ENCODE measurements at places on chromosomes 4 and X.

DNA sequence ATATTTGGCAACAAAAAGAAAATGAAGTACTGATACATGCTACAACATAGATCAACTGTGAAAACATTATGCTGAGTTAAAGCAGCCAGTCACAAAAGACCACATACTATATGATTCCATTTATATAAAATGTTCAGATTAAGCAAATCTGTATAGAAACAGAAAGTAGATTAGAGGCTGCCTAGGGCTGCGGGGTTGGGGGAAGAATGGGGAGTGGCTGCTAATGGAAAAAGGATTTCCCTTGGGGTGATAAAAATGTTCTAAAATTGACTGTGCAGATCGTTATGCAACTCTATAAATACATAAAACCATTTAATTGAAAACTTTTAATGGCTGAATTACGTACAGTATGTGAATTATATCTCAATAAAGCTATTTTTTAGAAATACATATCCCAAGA lies 46.8 kb downstream of the NEK1 start:
- DNase-seq = no peak

DNA sequence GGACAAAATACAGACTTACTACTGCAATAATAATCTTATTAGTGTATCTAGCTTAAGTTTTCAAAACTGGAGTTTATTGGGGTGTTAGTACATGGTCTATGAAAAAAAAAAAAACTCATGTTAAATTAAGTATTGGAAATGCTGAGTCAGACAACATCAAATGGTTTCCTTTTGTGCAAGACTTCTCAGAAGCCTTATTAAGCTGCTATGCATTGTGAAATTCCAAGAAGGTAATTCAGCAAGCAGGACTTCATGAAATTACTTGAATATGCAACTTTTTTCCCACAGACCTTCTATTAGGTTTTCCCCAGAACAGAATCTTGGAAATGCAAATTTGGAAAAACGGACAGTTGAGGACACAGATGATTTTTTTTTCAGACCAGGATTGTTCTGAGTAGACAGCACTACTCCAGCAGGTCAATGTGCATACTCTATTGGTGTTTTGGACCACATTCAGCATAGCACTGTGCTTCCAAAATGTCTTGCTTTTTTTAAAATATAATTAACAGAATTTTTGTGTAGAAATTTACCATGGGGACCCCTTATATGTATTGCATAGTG lies 568.8 kb upstream of the TENM3 start:
- no peak for DNase-seq

- DNase-seq = no peak
Observed at GRCh38 chrX:1031521-1032430, 180.7 kb downstream of the CRLF2 start.

- DNase-seq = no peak
Observed at GRCh38 chr4:121706595-121707021, 9.8 kb upstream of the ANXA5 start.

DNA sequence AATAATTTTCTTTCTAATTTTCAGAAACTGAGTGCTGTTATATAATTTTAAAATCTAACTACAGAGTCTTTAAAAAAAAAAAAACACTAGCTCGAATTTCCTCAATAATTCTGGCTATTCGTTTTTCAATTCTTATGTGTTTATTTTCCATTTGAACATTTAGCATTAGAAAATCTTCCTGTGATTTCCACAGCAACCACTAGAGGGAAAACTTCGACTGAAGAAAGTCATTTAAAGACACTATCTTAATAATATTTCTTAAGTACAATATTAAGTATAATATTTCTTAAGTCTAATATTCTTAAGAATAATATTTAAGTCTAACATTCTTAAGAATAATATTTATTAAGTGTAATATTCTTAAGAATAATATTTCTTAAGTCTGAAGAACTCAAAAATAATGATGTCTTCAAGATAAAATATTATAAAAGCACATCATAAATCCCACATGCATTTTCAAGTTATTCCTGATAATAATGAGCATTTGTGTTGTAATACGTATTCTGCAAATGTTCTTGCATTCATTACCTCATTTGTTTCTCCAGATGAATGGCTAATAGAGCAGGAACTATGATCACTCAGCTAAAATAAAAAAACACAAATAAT lies 118.4 kb upstream of the WDR17 start:
- DNase-seq = no peak

GRCh38 chr4:122827879-122828601 lies 1.4 kb downstream of the FGF2 start:
- no peak for DNase-seq

DNA sequence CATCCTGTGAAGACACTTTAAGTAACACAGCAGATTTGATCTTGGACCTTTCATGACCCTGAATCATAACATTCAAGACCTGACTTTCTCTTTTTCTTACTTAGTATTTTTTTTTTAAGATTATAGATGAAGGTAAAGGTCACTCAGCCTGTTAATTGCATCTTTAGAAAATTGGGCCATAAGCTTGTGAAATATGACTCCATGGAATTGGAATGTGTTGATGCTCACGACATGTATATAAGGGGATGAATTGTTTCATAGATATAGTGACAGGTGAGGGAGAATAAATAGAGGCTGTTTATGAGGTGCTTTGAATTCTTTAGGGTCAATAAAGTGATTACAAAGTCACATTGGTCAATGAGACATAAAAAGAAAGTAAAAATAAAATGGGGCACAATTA lies 27.7 kb upstream of the HS3ST1 start:
- DNase-seq = no peak

- no peak for DNase-seq
Observed at GRCh38 chr4:189874591-189874990, 66.1 kb upstream of the FRG1 start.

GRCh38 chr4:105147016-105147552 lies 408 bp downstream of the TET2 start:
- DNase-seq = no peak

DNA sequence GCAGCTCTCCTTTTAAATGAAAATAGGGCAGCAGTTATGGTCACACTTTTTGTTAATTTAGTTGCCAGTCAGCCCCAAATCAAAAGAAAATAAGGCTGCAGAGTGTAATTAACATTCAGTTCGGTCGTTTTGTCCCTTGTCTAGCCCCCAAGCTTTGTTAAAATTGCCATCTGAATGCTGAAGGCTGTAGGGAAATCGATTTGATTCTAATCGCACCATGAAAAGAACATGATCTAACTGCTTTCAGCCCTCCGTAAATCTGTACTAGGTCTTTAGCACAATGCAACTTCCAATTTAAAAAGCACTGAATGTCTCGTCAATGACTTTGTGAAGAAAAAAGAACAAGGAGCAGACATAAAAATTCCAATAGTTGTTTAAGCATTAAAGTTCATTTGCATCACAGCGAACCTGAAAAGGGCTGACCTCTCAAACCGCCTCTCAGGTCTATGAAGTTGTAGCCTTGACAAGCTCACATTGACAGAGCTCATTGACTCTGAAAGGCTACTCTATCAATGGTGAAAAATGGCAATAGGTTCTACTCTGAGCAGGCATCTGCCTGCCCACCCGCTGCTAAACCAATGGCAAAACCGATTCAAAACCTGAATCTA lies 48.9 kb downstream of the CHIC2 start:
- DNase-seq = no peak

GRCh38 chrX:69505772-69506616 lies 1.9 kb downstream of the NALF2 start:
- no peak for DNase-seq

GRCh38 chrX:154307202-154307601 lies 11.6 kb downstream of the TKTL1 start:
- DNase-seq = no peak

- no peak for DNase-seq
Observed at GRCh38 chr4:170058826-170059225, 30.9 kb downstream of the AADAT start.

- DNase-seq = peak; percentile 40
Observed at GRCh38 chrX:147912093-147912801, 528 bp downstream of the FMR1 start.

DNA sequence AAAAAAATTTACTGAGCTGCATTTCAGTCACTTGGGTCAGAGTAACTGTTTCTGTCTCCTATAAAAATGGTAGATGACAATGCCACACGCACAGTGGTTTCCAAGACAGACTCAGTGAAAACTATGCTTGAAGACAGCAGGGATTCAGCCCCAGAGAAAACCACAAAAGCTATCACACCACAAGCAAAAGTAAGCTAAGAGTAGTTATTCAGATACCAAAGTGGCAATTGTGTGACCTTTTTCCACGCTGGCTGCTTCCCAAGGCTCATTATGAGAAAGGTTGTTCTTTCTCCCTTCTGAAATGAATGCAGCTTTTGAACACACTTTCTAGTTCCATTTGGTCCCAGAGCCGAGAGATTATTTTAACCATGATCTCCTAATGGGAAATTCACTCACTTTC lies 46.4 kb upstream of the GPM6B start:
- DNase-seq = no peak

GRCh38 chr4:8391972-8392371 lies 48.6 kb downstream of the ACOX3 start:
- no peak for DNase-seq

DNA sequence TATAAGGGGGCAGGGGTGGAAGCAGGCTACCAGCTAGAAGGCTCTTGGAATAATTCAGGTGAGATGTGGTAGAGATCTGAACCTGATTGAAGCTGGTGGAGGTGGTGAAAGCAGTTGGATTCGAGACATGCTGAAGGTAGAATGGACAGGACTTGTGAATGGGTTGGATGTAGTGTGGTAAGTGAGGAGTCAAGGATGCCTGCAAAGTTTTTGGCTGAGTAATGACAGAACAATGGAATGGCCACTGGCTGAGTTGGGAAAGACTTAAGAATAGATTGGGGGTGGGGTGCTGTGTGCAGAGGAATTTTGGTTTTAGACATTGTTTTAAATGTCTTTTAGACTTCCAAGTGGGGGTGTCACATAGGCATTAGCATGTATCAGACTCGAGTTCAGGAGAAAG lies 33.5 kb downstream of the HPF1 start:
- DNase-seq = no peak

DNA sequence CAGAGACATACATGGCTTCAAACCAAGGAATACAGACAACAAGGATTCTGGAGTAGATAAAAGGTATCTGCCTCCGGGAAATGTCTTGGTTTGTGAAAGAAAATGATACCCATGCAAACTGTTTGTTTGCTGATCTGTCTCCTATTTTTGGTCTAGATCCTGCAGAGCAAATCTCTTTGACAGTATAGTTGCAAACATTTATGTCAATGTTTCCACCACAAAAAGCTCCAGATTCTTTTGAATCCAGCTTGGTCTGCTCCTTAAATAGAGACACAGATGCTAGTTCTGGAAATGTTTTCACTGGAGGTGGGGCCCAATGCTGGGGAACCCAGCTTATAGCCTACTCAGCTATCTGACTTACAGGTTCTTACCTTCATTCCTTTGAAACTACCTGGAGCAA lies 119.7 kb downstream of the ATG4A start:
- DNase-seq = no peak

DNA sequence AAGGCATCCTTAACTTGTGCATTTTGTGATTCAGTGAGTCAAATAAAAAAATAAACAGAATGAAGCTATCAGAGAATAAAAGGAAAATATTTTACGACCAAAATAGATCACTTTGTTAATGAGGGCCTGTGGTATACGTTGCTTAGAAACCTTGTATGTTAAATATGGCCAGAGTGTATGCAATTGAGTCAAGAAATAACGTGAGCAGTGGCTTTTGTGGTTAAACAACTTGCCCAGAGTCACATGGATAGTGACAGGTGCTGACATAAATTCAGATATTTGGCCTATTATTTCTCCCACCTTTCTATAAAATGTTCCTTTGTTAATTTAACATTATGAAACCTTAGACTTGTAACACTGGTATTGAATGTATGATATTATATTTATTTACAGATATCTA lies 393.4 kb downstream of the PABPC4L start:
- DNase-seq = no peak

GRCh38 chr4:56321251-56321650 lies 66.0 kb downstream of the AASDH start:
- DNase-seq = no peak

GRCh38 chr4:52550186-52550585 lies 108.9 kb downstream of the USP46 start:
- DNase-seq = no peak

- no peak for DNase-seq
Observed at GRCh38 chr4:118869808-118870342, 18.8 kb upstream of the SYNPO2 start.

GRCh38 chrX:140762061-140762460 lies 52.5 kb downstream of the LINC00632 start:
- no peak for DNase-seq

DNA sequence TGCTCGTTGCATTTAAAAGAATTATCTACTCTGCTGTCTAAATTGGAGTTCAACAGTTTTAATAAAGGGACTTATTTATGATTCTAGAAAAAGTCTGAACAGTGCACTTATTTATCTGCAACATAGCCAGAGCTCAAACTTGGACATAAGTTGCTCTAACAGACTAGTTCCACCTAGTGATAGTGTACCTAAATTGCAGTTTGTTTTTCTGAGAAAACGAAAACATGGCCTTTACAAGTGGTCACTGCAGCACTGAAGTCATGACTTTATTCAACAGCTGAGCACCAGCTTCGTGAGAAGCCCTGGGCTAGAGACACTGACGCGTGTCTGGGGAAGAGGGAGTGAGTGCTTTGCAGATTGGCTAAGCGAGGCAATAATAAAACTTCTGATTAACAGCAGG lies 77.3 kb upstream of the IGSF1 start:
- DNase-seq = no peak

DNA sequence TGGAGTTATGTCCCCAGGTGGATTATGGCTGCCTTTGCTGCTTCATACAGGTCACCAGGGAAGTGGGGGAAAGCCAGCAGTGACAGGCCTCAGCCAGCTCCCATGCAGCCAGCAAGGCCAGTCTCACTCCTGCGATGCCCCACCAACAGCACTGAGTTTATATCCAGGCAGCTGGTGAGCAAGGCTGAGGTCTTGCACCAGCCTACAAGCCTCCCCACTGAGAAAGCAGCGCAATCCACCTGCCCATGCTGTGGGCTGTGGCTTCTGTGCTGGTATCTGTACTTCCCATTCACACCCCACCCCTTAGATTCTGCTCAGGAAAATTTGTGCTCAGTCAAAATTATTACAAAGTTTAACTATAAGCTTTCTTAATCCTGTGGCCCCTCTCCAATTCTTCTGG lies 153.5 kb downstream of the HHIP start:
- DNase-seq = no peak

- no peak for DNase-seq
Observed at GRCh38 chr4:156764846-156765245, 206.8 kb downstream of the PDGFC start.

DNA sequence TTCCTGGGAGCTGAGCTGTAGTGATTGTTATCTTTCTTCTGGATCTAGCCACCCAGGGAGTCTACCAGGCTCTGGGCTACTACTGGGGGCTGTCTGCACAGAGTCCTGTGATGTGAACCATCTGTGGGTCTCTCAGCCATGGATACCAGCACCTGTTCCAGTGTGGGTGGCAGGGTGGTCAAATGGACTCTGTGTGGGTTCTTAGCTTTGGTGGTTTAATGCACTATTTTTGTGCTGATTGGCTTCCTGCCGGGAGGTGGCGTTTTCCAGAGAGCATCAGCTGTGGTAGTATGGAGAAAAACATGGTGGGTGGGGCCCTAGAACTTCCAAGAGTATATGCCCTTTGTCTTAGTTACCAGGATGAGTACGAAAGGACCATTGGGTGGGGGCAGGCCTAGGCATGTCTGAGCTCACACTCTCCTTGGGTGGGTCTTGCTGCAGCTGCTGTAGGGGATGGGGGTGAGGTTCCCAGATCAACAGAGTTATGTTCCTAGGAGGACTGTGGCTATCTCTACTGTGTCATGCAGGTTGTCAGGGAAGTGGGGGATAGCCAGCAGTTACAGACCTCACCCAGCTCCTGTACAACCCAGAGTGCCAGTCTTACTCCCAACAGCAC lies 264.8 kb upstream of the LDB2 start:
- DNase-seq = no peak
